ENCODE measurements at places on chromosomes 6 and 20.

DNA sequence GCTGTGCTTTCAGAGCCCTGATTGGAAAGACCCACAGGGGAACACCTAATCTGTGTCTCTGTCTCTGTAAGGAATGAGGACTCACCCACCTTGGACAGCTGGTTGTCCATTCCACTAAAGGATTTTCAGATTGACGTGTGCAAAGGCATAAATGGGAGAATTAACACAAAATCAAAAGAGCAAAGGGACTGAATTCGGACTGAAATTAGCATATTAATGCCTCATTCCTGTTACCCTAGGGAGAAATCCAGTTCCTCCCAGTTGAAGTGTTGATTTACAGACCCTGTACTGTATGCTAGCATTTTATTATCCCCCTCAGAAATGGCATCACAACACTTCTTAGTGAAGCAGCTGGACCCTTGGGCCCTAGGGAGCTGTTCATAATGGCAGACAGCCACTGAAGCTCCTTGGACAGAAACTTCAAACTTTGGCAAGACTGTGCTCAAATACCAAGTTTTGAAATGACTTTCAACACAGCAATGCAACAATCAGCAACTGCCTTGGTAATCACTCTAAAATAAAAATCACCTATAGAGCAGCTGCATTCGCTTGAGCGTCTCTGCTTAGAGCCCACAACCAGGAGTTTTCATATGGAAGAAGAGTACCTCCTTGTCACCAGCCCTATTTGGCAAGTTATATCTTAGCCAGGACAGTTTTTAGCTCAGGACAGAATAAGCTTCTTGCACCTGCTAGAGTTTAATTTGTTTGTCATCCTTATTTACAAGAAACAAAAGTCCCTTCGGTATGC, 118.1 kb downstream of the TRDN start:
- DNase-seq: no peak

DNA sequence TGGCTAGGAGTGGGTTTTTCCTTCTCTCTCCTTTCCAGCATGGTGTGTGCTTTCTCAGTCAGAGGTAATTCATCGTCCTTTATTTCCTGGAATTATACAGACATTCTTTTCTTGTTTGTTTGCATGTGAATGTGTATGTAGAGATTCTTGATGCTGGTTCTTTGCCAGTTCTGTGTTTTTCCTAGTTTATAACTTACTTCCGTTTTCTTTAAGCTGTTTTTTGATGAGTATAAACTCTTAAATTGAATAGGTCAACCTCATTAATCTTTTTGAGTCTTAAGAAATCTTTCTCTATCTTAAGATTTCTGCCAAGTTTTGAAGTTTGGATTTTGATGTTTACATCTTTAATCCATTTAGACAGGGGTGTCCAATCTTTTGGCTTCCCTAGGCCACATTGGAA, 38.7 kb downstream of the IGF2R start:
- no peak for DNase-seq

DNA sequence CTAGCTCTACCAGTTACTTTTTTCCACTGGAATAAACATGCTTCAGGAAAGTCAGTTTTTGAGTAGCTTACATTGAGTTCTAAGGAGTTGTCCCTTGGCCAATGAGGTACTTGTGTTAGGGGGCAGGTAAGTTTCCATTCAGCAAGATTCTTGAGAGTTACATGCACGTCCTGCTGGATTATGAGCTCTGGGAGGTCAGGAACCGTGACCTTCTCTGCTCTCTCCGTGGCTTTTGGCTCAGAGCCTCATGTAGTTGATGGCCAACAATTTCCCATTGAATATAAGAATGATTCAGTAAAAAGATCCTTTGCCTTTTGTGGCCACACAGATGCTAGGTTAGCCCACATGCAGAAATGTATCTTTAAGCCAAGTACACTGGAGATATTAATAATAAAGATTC, 181.8 kb upstream of the RALGAPA2 start:
- no peak for DNase-seq

GRCh38 chr6:135583256-135583761, 85.8 kb upstream of the AHI1 start:
- DNase-seq: no peak

- DNase-seq: no peak
Observed at GRCh38 chr6:5123296-5124143, 38.4 kb downstream of the PPP1R3G start.

All from stimulated activated CD4-positive, alpha-beta T cell treated with anti-CD3 and anti-CD28 coated beads, Interleukin-2, amount 100 ng/mL, for 24 hours (primary cell).